CD4-positive, alpha-beta T cell treated with Interferon gamma for 1 hour (primary cell): ENCODE measurements at places on chromosomes 13 and 19.

DNA sequence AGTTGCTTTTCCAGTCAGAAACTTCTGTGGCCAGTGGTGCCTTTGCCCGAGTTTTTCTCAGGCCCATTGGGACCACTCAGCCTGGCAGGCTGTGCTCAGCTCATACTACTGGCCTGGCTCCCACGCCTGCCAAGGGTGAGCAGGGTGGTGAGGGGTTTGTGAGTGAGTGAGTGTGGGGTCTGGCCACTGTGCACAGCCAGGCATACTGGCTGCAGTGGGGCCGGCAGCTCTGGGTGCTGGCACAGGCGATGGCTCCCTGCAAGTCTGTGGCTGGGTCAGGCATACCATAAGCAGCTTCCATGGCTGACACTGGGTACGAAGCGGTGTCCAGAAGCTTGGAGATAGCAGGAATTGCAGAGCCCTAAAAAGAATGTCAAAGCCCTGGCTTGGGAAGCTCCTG, 161.0 kb downstream of the SLITRK6 start:
- no peak for DNase-seq

GRCh38 chr19:13717194-13717643, 47.1 kb upstream of the MRI1 start:
- DNase-seq, result no peak

DNA sequence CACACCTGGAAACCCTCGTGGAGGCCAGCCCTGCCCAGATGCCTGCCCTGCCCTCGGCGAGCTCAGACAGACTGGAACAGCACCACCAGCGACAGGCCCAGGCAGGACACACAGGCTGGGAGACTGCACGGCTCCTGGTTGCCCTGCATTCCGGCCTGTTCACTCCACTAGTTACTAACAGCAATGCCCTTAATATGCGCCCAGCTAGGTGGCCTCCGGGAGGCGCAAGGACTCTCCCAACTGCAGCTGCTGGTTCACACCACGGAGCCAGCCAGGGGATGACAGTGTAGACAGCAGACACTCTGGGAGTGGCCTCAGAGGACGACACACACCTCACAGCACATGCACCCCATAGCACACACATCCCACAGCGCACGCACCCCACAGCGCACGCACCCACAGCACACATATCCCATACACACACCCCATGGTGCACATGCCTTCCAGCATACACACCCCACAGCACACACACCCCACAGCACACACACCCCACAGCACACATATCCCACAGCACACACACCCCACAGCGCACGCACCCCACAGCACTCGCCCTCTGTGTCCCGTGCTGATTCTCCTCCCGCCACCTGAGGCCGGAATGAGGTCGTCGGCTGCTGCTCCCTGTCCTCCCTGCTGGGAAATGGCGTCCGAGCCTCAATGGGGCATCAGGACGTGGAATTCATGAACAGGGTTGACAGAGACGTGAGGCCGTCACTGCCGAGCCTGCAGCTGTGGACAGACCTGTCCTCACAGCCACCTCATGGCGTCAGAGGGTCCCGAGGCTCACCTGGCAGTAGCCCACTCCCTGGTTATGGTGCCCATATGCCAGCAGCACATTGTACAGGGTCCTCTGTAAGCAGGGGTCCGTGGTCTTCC, 13.6 kb downstream of the GRTP1 start:
- DNase-seq, result no peak

- DNase-seq, result no peak
Observed at GRCh38 chr13:33205804-33206221, 79.7 kb downstream of the STARD13 start.

DNA sequence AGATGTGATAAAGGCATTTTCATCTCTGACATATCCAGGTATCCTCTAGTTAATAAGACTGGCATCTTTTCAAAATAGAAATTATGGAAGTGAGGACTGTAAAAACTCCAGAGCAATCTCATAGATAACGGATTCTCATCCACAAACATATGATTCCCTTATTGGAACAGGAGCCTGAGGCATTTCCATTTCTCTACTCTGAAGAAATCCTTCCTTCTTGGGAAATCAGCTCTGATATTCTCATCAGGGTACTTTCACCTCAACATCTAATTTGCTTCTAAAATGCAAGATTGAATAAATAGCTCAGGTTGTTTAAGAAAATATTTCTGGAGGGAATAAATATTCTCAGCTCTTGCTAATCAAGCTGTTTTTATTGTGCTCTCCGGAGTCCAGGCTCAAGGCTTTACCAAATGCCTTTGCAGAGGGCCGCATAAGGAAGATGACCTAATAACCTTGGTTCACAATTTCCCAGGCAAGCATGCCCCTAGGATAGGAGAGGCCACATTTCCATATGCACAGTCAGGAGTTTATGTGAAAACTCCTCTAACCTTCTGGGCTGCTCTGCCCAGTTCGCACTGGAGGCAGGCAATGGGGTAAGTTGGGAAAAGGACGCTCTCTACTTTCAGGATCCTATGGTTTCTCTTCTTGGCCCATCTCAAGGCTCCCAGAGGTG, 44.0 kb upstream of the RFC3 start:
- no peak for DNase-seq

GRCh38 chr13:33057019-33057780, 41.0 kb downstream of the KL start:
- no peak for DNase-seq

DNA sequence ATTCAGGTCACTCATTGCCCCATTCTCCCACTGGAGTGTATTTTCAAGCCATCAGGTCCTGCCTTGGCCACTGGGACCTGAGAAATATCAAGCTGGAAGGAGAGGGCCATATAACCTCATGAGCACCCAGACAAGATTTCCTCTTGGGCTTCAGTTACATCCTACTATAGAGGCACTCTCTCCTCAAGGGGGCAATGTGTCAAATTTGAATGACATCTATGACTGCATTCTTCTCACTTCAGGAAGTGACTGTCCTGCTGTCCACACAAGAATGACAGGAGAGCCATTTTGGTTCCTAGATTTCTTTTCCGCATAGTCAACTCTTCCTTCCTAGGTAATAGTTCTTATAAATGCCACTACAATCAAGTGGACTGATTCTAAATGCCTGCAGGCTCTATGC, 416.2 kb downstream of the DIAPH3 start:
- no peak for DNase-seq

DNA sequence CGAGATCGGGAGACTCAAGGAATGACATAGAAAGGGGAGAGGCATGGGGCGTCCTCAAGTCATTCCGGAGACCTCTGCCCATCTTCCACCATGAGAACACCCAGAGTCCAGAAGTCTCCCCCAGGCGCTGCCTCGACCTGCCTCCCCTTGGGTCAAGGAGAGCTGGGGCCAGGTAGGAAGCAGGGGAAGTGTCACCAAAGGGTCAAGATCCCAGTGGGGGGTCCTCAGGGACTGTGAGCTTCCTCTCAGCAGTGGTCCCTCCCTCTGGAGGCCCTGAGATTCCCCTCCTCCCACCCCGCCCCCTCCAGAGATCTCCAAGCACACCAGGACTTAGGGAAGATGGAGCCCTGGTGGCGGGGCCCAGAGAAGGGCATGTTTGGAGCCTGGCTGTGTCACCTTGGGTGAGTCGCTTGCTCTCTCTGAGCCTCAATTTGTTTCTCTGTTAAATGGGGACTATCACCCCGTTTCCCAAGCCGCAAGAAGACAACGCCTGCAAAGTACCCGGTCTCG, 919 bp downstream of the DACT3 start:
- DNase-seq, result no peak

DNA sequence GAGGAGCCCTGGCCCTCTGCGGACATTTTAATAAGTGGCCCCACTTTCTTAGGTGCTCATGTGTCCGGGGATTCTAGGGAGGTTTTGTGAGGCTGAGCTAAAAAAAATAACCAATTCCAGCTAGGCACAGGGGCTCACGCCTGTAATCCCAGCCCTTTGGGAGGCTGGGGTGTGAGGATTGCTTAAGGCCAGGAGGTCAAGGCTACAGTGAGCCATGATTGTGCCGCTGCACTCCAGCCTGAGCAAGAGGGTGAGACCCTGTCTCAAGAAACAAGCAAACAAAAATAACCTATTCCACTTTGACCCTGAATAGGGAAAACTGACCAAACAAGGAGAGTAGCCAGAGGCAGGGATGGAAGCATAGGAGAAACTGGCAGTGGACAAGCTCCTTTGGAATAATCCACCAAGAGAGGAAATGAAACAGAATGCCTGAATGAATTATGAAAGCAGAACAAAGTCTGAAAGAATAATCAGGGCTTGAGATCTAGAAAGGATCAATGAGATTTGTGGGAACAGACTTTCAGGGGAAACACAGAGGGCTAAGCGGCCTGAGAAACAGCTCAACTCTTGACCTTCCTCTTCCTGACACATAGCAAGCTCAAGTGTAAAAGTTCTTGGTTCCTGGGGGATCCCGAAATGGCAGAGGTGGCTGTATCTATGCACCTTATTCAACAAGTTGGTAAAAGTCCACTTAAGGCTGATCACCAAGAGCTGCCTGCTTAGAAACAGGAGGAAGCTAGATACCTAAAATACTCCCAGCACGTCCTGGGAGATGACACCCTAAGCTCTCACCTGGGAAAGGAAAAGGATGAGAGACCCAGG, 30.1 kb upstream of the FFAR2 start:
- DNase-seq, result no peak

DNA sequence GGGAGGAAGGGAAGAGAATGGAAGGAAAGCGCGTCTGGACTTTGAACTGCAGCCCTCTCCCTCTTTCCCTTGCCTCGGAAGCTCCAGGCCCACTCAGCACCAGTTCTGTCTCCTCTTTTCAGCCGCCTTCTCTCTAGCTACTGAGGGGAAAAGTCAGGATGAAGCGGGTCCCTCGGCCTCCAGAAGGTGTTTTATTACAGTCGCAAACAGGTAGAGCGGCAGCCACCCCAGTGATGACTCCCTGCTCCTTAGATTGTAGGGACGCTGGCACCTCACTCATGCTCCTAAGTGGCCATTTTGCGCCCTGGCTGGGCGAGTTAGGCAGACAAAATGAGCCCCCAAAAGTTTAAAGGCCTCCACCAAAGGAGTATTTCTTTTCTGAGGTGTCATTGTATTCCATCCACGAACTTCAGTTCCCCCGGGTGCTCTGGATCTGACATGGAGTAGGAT, 954 bp upstream of the STK24 start:
- DNase-seq, result no peak
